ENCODE measurements at places on chromosomes 2 and 18.
A peak's percentile ranks its signal among the peaks of the same experiment; 100 is the strongest.

DNA sequence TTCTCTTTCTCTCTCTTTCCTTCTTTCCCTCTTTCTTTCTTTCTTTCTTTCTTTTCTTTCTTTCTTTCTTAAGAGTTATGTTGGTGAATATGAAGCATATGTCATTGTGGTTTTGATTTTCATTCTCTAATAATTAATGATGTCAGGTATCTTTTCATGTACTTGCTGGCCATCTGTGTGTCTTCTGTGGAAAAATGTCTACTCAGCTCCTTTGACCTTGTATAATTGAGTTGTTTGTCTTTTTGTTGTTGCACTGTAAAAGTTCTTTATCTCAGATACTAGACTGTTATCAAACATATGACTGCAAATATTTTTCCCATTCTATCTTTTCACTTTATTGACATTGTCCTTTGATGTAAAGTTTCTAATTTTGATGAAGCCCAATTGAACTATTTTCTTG, 645.1 kb downstream of the CNTNAP5 start:
- DNase-seq, result no peak

GRCh38 chr2:181686576-181687185, 6.4 kb upstream of the NEUROD1 start:
- DNase-seq, result no peak

- DNase-seq, result peak; percentile 0
These were observed 43.4 kb downstream of the MYL12B start for GRCh38 chr18:3305354-3305762.

GRCh38 chr2:169049142-169049541, 18.0 kb upstream of the ABCB11 start:
- DNase-seq, result no peak
